ENCODE measurements at places on chromosomes 4 and X.

DNA sequence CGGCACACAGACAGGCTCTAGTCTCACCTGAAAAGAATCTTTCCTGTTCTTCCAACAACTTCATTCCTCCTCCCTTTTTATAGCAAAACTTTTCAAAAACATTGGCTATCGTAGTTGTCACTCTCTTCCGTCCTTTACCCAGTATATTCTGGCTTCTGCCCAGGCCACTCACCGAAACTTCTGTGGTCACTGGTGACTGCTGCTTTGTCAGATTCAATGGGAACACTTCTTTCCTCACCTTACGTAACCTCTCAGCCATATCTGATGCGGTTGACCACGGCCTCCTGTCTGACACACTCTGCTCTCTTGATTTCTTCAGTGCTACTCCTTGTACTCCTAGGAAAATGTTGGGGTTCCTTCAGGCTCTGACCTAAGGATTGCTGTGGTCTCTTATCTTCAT is 9.2 kb upstream of the RNF150 start:
- DNase-seq = no peak

DNA sequence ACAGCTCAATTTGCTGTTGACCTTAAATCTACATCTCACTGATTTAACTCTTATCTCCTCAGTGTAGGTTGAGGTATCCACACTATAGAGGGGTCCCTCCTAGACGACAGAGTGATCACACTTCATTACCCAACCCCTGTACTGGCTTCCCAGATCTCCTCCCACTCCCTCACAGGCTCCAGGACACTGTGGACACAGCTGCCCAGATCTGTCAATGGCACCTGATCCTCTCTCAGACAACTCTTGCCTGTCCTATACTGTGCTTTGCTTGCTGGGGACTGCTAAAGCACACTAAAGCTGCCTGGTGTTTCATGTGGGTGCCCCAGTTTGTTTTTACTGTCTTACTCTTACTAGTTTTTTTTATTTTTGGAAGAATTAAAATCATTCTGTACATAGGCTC is 27.9 kb downstream of the RAB40AL start:
- no peak for DNase-seq

DNA sequence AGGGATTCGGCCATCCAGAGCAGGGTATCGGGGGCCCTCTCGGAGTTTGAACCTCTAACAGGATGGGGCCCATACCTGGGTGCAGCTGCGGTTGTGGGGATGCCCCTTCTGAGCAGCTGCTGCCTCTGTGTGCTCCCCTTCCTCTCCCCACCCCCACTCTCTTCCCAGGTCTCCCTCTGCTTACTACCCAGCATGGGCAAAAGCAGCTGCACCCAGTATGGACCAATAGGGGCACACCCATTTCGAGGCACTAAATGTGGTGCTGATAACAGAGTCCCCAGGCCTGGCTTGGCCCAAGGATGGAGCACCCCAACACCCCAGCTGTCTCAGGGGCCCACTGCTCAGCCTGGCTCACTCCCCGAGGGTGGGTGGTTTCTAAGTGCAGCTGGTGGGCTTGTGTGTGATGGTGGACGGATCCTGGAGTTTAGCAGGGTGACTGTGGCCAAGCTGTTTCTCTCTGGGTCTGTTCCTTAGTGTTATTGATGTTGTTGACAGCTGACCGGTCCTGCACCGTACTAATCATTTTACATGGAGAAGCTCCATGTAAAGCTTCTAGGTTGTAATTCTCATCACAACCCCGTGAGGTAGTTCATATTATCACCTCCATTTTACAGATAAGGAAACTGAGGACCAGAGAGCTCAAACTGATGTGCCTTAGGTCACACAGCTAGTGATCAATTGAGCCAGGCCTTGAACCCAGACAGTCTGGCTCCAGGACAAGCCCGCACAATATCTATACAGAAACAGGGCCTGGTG is 13.1 kb upstream of the KIAA0232 start:
- DNase-seq = peak; percentile 36

GRCh38 chr4:25184056-25184455 is 23.8 kb upstream of the SEPSECS start:
- no peak for DNase-seq

GRCh38 chr4:73311428-73311827 is 52.8 kb upstream of the ANKRD17 start:
- no peak for DNase-seq

DNA sequence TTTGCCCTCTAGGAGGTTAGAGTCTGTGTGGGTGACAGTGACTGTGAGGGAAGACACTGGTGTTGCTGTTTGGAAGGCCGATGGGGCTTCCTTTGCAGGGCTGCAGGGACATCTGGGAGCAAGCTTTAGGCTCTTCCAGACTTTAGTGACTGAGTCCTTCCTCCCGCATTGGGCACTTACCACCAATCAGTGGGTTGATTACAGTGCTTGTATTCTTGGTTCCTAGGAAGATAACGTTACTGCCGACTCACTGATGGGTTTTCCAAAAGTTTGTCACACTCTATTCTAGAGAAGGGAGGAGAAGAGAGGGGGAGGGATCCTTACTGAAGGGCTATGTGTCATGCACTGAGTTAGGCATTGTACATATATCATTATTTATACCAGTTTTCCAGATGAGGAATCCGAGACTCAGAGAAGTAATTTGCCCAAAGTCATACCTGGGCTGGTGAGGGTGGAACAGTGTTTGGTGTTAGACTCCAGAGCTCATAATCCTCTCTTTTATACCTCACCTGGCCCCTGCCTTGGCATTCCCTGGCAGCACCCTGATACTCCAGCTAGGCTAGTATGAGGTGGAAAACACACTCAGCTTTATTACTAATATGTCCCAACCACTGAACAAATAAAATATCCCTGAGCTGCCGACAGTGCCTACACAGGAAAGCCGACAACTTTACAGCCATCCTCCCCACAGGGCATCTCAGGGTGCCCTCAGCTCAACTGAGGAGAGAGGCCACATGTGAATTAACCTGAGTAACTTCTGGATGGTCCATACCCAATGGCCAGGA is 3.8 kb downstream of the CHST7 start:
- no peak for DNase-seq

DNA sequence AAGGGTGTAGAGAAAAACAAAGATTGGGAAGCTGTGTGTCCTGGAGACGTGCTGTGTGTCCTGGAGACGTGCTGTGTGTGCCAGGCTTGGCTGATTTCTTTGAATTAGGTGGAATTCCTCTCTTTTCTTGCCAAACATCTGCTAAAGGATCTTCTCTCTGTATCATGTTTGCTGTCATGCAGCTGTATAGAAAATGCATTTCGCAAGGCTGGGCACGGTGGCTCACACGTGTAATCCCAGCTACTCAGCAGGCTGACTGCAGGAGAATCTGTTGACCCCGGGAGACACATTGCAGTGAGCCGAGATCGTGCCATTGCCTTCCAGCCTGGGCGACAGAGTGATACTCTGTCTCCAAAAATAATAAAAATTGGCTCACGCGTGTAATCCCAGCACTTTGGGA is 187.0 kb downstream of the CRLF2 start:
- no peak for DNase-seq

DNA sequence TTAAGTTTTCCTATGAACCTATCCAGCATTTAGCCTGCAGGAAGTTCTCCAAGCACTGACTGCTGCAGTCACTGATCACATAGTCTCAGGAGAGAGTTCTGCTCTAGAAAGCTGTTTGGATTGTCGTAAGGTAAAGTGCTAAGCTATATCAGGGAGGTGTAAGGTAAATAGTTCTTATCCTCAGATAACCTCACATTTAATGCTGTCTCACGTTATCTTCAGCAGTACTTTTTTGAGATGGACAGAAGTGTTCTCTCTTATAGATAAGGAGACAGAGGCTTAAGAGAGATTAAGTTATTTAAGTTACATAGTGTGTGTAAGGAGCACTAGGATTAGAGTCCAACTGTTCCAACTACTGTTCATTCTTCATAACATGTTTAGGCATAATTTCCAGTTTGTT is 77.9 kb downstream of the STIM2 start:
- DNase-seq = no peak

GRCh38 chrX:40095583-40096394 is 2.0 kb downstream of the BCOR start:
- DNase-seq = no peak

GRCh38 chr4:1611501-1611870 is 72.6 kb downstream of the FAM53A start:
- DNase-seq = no peak

GRCh38 chr4:54509057-54509456 is 148.7 kb upstream of the KIT start:
- no peak for DNase-seq

- DNase-seq = no peak
Measured at GRCh38 chrX:26918631-26919030, 544.5 kb downstream of the PPP4R3C start.

- DNase-seq = peak; percentile 3
Measured at GRCh38 chrX:152635941-152636340, 1.8 kb upstream of the GABRQ start.
